ENCODE measurements at places on chromosomes 16 and 17. TPM values are rescaled to one million over a fixed set of nuclear protein-coding genes. Genes with fewer than 3 reads are reported as not detected.

The ABCC6 gene
- not detected for polyA plus RNA-seq

The CDH11 gene
- polyA plus RNA-seq = 23.8 TPM

The TEDC2 gene
- 0.22 TPM for polyA plus RNA-seq

The FLYWCH1 gene
- 4.7 TPM for polyA plus RNA-seq

All from Purkinje cell (primary cell).